Testis (tissue), 5 donors: ENCODE measurements at places on chromosomes 12 and 14. TPM values are rescaled to one million over a fixed set of nuclear protein-coding genes. Genes with fewer than 3 reads are reported as not detected.

ETFBKMT gene
- total RNA-seq: 9.8 TPM

DNA sequence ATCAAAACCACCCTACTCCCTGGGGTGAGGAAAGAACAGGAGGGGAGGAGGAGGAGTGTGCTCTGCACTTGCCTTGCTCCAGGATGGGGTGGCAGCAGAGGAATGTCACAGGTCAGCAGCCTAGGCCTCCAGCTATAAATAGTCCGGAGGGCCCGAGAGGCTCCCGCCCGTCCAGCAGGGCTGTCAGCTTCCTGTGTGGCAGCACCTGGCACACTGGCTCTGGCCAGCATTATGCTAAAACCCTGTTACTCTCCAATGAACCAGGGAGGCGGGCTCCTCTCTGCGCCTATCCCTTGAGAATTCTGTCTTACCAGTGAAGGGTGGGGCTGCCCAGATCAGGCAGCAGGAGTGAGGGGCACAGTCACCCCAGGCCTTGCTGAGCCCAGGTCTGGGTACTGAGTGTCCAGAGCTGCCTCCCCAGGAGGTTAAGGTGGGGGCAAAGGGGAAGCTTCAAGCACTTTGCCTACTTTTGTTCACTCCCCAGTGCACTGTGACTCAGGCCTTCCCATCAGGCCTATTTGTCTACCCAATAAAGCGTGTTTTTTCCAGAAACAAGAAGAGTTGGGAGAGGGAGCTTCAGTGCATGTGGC is 1.2 kb upstream of the COX14 start:
- no peaks in the 10 kb centered on the region for H3K36me3 ChIP-seq
- H3K4me1 ChIP-seq: peaks cover 16% of the 10 kb centered on the region
- no peaks in the 10 kb centered on the region for H3K27me3 ChIP-seq
- peak; percentile 58 for DNase-seq

GRCh38 chr12:103505371-103506236 is 9.8 kb upstream of the C12orf42 start:
- no peak overlapping the region for H3K4me3 ChIP-seq
- no peak for DNase-seq
- no peaks in the 10 kb centered on the region for H3K36me3 ChIP-seq
- no peaks in the 10 kb centered on the region for H3K27me3 ChIP-seq
- no peak overlapping the region for H3K27ac ChIP-seq

DNA sequence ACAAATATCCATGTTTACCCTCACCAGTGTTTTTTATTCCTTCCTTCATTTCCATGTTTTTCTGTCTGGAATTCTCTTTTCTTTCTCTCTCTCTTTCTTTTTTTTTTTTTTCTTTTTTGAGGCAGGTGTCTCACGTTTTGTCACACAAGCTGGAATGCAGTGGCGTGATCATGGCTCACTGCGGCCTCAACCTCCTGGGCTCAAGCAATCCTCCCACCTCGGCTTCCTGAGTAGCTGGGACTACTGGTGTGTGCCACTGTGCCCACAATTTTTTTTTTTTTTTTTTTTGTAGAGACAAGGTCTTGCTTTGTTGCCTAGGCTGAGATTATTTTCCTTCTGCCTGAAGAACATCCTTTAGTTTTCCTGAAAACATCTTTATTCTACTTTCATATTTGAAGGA is 15.0 kb upstream of the AMIGO2 start:
- no peaks in the 10 kb centered on the region for H3K27me3 ChIP-seq
- no peak overlapping the region for H3K4me3 ChIP-seq

- no peaks in the 10 kb centered on the region for H3K4me1 ChIP-seq
- H3K4me3 ChIP-seq: no peak overlapping the region
- no peak for DNase-seq
- no peaks in the 10 kb centered on the region for H3K27me3 ChIP-seq
- no peak overlapping the region for H3K27ac ChIP-seq
Observed at GRCh38 chr12:24463375-24463774, 485.5 kb downstream of the BCAT1 start.

P3H3 gene
- total RNA-seq: 13.1 TPM

- no peaks in the 10 kb centered on the region for H3K4me1 ChIP-seq
- H3K36me3 ChIP-seq: no peaks in the 10 kb centered on the region
- DNase-seq: no peak
- H3K27me3 ChIP-seq: no peaks in the 10 kb centered on the region
- no peak overlapping the region for H3K4me3 ChIP-seq
Observed at GRCh38 chr14:57660208-57660607, 166.6 kb upstream of the CCDC198 start.

DNA sequence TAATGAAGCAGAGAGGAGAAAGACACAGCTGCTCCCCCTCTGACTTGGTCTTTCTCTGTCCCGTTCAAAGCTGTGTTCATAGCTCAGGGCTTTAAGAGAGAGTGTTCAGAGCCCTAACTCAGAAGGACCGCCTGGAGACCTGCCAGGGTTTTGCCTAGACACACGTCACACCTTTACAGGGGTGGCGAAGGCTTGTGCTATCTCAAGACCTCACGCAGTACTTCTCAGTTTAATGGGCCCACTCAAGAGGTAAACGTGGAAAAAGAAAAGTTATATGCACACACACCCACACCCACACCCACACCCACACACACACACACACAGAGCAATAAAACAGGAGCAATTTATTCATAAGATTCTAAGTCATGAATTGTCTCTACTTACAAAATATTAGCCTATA is 374.3 kb downstream of the C12orf75 start:
- H3K4me1 ChIP-seq: no peaks in the 10 kb centered on the region
- no peak overlapping the region for H3K27ac ChIP-seq
- no peak overlapping the region for H3K4me3 ChIP-seq
- no peak for DNase-seq

GRCh38 chr12:30420561-30420960 is 275.1 kb downstream of the IPO8 start:
- H3K36me3 ChIP-seq: no peaks in the 10 kb centered on the region
- no peaks in the 10 kb centered on the region for H3K27me3 ChIP-seq
- no peak for DNase-seq
- H3K4me3 ChIP-seq: no peak overlapping the region

DNA sequence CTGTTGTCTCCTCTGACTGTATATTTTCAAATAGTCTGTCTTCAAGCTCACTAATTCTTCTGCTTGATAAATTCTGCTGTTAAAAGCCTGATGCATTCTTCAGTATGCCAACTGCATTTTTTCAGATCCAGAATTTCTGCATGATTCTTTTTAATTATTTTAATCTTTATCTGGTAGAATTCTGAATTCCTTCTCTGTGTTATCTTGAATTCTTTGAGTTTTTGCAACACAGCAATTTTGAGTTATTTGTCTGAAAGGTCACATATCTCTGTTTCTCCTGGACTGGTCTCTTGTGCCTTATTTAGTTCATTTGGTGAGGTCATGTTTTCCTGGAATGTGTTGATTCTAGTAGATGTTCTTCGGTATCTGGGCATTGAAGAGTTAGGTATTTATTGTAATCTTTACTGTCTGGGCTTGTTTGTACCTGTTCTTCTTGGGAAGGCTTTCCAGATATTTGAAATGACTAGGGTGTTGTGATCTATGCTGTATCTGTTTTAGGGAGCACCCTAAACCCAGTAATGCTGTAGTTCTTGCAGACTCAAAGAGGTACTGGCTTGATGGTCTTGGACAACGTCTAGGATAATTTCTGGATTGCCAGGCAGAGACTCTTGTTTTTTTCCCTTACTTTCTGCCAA is 193.8 kb upstream of the NPAS3 start:
- H3K4me3 ChIP-seq: no peak overlapping the region
- no peak for DNase-seq
- no peaks in the 10 kb centered on the region for H3K27me3 ChIP-seq
- no peaks in the 10 kb centered on the region for H3K36me3 ChIP-seq
- no peak overlapping the region for H3K27ac ChIP-seq
- no peaks in the 10 kb centered on the region for H3K4me1 ChIP-seq

CELA1 gene
- 0.50 TPM for total RNA-seq

ESR2 gene
- 19.8 TPM for total RNA-seq

GRCh38 chr12:118446247-118446646 is 69.9 kb downstream of the SUDS3 start:
- no peak overlapping the region for H3K4me3 ChIP-seq
- H3K27me3 ChIP-seq: no peaks in the 10 kb centered on the region
- no peak for DNase-seq
- no peak overlapping the region for H3K27ac ChIP-seq
- H3K36me3 ChIP-seq: no peaks in the 10 kb centered on the region
- H3K4me1 ChIP-seq: no peaks in the 10 kb centered on the region

BDKRB2 gene
- total RNA-seq: 0.63 TPM

- no peaks in the 10 kb centered on the region for H3K27me3 ChIP-seq
- H3K36me3 ChIP-seq: no peaks in the 10 kb centered on the region
- peak; percentile 72 for DNase-seq
- peaks cover 5% of the 10 kb centered on the region for H3K4me1 ChIP-seq
Observed at GRCh38 chr12:111488271-111488670, 82.5 kb downstream of the SH2B3 start.

DNA sequence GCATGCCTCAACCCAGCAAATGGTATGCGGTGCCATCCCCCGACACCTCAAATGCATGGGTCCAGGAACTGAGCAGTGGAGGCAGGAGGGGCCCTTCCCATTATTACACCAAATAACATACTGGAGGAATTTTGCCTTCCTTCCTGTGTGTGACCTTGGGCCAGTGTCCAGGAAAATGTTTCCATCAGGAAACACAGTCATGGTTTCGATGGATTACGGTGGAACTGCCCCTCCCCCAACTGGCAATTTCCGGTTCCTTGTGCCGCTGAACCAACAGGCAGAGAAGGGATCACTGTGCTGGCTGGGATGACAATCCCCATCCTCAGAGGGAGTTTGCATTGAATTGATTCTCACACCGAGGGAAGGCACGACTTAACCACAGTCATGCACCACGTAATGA is 9.1 kb upstream of the CDC42BPB start:
- H3K27me3 ChIP-seq: no peaks in the 10 kb centered on the region
- no peak overlapping the region for H3K4me3 ChIP-seq
- H3K36me3 ChIP-seq: no peaks in the 10 kb centered on the region
- no peak overlapping the region for H3K27ac ChIP-seq
- no peak for DNase-seq
- H3K4me1 ChIP-seq: peaks cover 8% of the 10 kb centered on the region

DNA sequence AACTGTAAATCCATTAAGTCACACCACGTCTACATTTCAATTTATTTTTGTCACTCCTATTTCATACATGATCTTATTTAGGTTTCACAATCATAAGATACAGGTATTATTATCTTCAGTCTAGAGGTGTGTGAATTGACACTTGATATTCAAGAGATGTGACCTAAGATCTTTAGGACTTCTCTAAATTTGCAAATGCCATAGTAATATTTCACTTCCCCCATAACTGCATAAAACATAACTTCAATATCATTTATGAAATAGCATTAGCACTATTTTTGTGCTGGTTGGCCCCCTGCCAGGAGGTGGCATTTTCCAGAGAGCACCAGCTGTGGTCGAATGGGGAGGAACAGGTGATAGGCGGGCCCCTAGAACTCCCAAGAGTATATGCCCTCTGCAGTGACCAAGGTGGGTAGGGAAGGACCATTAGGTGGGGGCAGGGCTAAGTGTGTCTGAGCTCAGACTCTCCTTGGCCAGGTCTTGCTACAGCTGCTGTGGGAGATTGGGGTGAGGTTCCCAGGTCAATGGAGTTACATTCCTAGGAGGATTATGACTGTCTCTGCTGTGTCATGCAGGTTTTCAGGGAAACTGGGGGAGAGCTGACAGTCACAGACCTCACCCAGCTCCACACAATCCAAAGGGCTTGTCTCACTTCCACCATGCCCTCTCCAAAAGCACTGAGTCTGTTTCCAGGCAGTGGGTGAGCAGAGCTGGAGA is 49.2 kb upstream of the ERGIC2 start:
- H3K4me3 ChIP-seq: no peak overlapping the region
- H3K27ac ChIP-seq: no peak overlapping the region
- H3K27me3 ChIP-seq: no peaks in the 10 kb centered on the region
- no peaks in the 10 kb centered on the region for H3K4me1 ChIP-seq
- no peak for DNase-seq
- no peaks in the 10 kb centered on the region for H3K36me3 ChIP-seq

- no peaks in the 10 kb centered on the region for H3K27me3 ChIP-seq
- no peaks in the 10 kb centered on the region for H3K36me3 ChIP-seq
- H3K4me1 ChIP-seq: no peaks in the 10 kb centered on the region
- H3K4me3 ChIP-seq: no peak overlapping the region
- no peak overlapping the region for H3K27ac ChIP-seq
Observed at GRCh38 chr14:32991691-32992090, 53.0 kb downstream of the NPAS3 start.

DNA sequence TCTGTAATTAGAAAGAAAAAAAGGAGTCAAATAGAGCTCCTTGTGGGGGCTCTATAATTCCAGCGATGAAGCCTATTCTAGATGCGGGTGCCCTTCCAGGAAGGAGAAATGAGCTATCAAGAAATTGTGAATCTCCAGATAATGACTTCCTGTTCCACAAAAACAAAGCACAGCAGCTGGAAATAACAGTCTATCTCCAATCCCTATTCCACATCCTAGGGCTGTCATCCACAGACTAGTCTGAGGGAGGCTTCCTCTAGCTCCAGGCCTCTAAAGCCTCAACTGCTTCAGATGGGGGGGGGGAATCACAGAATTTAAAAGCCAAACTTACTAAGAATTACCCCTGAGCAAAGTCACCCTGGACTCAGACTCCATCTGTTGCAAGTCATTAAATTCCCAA is 77.4 kb upstream of the GTF2A1 start:
- no peak overlapping the region for H3K27ac ChIP-seq
- DNase-seq: no peak
- no peak overlapping the region for H3K4me3 ChIP-seq
- H3K36me3 ChIP-seq: no peaks in the 10 kb centered on the region
- no peaks in the 10 kb centered on the region for H3K27me3 ChIP-seq

GRCh38 chr14:20493634-20494033 is 11.7 kb upstream of the RNASE10 start:
- no peak overlapping the region for H3K27ac ChIP-seq

- no peak overlapping the region for H3K4me3 ChIP-seq
- H3K27ac ChIP-seq: no peak overlapping the region
- no peaks in the 10 kb centered on the region for H3K4me1 ChIP-seq
Observed at GRCh38 chr12:8658346-8658745, 4.3 kb downstream of the MFAP5 start.

FAM90A1 gene
- total RNA-seq: 1.5 TPM

OSGEP gene
- 47.2 TPM for total RNA-seq

GRCh38 chr12:89650239-89650638 is 58.4 kb downstream of the ATP2B1 start:
- H3K27ac ChIP-seq: no peak overlapping the region
- H3K27me3 ChIP-seq: no peaks in the 10 kb centered on the region
- H3K36me3 ChIP-seq: no peaks in the 10 kb centered on the region
- DNase-seq: no peak
- H3K4me3 ChIP-seq: no peak overlapping the region
- no peaks in the 10 kb centered on the region for H3K4me1 ChIP-seq

- no peak overlapping the region for H3K4me3 ChIP-seq
- no peaks in the 10 kb centered on the region for H3K27me3 ChIP-seq
- H3K4me1 ChIP-seq: no peaks in the 10 kb centered on the region
- no peaks in the 10 kb centered on the region for H3K36me3 ChIP-seq
- no peak overlapping the region for H3K27ac ChIP-seq
Observed at GRCh38 chr14:50714450-50715073, 46.5 kb upstream of the SAV1 start.

CBX5 gene
- 52.7 TPM for total RNA-seq

NXPH4 gene
- total RNA-seq: 7.7 TPM

GRCh38 chr14:106562451-106562850 is 1036.1 kb downstream of the TMEM121 start:
- DNase-seq: no peak
- no peak overlapping the region for H3K27ac ChIP-seq
- no peak overlapping the region for H3K4me3 ChIP-seq
- no peaks in the 10 kb centered on the region for H3K4me1 ChIP-seq
- no peaks in the 10 kb centered on the region for H3K27me3 ChIP-seq

- peaks cover 14% of the 10 kb centered on the region for H3K4me1 ChIP-seq
- no peak overlapping the region for H3K27ac ChIP-seq
- DNase-seq: no peak
- no peaks in the 10 kb centered on the region for H3K36me3 ChIP-seq
Observed at GRCh38 chr14:99758872-99759545, 34.2 kb upstream of the EML1 start.

CLEC1A gene
- total RNA-seq: 2.7 TPM
